ENCODE measurements at places on chromosomes 12 and 14.

DNA sequence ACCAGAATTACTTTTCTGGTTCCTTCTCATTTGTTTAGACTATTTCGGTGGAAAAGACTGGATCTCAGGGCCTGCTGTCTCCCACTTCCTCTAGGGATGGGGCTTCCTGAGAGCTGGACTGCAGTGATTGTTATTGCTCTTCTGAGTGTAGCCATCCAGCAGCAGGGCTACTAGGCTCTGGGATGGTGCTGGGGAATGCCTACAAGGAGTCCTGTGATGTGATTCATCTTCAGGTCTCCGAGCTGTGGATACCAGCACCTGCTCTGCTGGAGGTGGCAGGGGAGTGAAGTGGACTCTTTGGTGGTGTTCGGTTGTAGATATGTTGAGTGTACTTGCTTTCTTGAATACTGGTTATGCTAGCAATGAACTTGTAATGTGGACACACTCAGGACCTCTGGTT lies 42.7 kb downstream of the AEBP2 start:
- DNase-seq = no peak

DNA sequence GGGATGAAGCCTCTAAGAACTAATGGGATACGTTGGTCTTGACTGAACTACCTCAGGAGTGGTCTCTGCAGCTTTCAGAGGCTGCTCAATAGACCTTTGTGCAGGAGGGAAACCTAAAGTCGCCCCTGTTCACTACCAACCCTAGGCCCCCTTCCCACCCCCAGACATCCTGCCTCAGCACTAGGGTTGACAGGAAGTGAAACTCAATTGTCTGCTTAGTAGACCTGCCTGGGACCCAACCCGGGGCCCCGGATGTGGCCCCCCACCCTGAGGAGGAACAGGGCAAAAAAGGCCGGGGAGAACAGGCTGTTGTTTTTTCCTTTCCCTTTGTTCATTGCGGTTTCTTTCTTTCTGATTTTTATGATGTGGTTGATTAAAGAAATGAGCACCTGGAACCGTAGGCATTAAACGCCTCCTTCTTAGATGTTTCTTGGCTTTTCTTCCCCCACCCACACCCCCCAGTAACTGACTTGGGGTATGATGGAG lies 1.6 kb upstream of the DGKA start:
- DNase-seq = no peak

DNA sequence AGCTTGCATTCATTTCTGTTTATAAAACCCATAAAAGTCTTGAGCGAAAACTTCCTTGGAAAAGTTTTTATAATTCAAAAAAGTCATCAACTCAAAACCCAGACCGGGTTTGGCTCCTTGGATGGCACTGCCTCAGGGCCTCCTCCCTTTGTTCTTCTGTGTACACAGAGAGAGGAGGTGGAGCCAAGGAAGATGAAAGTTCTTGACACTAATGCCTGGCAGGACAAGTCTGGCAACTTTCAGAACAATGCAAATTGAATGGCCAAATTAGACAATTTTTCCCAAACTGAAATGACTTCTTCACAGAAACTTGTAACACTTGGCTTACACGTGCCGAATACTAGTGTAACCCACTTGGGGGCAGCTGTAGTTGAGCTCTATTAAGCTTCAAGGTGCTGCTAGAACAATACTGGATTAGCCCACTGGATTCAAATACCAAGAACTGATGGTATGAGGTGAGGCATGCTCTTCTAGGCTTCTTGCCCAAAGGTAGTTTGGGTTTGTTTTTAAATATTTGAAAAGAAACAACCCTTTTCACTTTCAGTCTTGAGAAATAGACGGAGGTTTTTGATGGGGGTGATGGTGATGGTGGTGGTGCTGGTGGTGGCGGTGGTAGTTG lies 86.6 kb upstream of the FRMD6 start:
- no peak for DNase-seq

- DNase-seq = no peak
These were observed 727.1 kb upstream of the TBX3 start for GRCh38 chr12:115411121-115411520.

DNA sequence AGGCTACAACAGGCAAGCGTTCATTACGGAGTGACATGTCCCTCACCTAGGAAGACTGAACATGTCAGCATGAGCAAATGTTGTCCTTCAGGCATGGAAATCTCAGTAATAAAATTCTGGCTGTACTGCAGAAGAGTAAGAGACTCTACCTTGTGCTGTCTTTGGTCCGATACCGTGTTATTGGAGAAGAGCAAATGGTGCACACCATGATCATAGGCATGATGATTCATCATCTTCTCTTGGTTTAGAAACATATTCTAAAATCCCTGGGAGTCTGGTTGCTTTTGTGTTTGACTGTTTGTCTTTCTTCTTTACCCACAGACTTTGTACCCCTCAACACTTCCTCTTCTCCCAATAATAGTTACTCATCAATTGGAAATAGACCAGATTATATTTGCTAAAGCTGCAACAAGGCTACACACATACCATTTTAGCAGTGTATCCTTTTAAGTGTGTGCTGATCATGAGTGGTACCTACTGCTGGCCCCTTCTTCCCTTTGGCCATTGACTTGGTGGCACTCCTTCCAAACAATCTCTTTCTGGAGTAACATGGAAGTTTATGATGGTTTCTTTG lies 93.5 kb downstream of the RTN1 start:
- DNase-seq = no peak
